ENCODE measurements at places on chromosomes 2 and 18. TPM values are rescaled to one million over a fixed set of nuclear protein-coding genes. Genes with fewer than 3 reads are reported as not detected.

DNA sequence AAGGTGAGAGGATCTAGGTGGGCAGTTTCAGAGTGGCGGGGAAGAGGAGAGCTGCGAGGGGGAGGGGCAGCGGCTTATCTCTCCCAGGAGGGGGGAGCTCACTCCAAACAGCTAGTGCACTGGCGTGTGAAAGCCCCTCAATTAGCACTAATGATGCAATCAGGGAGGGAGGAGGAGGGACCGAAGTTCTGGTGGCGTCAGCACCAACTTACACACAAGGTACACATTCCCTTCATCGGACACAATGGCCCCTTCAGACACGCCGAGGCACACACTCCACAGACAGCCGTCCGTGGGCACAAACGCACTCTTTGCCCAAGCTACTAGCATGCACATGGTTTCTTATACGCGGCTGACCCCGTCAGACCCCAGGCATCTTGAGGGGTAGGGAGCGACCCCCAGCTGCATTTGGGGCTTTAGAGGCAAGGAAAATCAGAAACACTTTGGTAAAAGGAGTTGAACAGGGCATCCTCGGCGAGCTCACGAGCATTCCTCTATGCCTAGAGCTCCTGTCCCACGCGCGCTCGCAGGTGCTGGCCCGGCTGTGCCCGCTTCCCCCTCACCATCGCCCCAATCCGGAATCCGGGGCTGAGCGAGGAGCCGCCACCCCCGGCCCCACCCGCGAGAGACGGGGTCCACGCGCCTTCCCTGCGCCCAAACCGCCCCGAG lies 868 bp upstream of the PKDCC start:
- H3K36me3 ChIP-seq: no peaks in the 10 kb centered on the region
- peaks cover 8% of the 10 kb centered on the region for H3K4me1 ChIP-seq
- H3K27me3 ChIP-seq: peaks cover 30% of the 10 kb centered on the region
- no peak for DNase-seq

GRCh38 chr2:188577231-188577630 lies 285.6 kb downstream of the GULP1 start:
- no peaks in the 10 kb centered on the region for H3K36me3 ChIP-seq
- DNase-seq: no peak
- H3K4me3 ChIP-seq: no peak overlapping the region
- H3K4me1 ChIP-seq: no peaks in the 10 kb centered on the region
- no peaks in the 10 kb centered on the region for H3K27me3 ChIP-seq
- no peak overlapping the region for H3K27ac ChIP-seq

- no peak for DNase-seq
- no peak overlapping the region for H3K27ac ChIP-seq
- H3K4me3 ChIP-seq: no peak overlapping the region
- H3K36me3 ChIP-seq: no peaks in the 10 kb centered on the region
Measured at GRCh38 chr18:43267818-43268217, 9.5 kb downstream of the SYT4 start.

FRZB gene
- total RNA-seq: 30.5 TPM

Data from spleen (tissue), 13 donors.